ENCODE measurements at places on chromosomes 6 and 20. TPM values are rescaled to one million over a fixed set of nuclear protein-coding genes. Genes with fewer than 3 reads are reported as not detected.
A peak's percentile ranks its signal among the peaks of the same experiment; 100 is the strongest.

Gene SLC4A11
- 0.60 TPM for total RNA-seq

- no peak for DNase-seq
These were observed 2.3 kb downstream of the TFAP2C start for GRCh38 chr20:56631318-56631989.

Gene PRDM1
- total RNA-seq, result 20.1 TPM

Gene SGK2
- 0.27 TPM for total RNA-seq

GRCh38 chr6:42168650-42169049, 4.5 kb upstream of the GUCA1A start:
- DNase-seq, result no peak

DNA sequence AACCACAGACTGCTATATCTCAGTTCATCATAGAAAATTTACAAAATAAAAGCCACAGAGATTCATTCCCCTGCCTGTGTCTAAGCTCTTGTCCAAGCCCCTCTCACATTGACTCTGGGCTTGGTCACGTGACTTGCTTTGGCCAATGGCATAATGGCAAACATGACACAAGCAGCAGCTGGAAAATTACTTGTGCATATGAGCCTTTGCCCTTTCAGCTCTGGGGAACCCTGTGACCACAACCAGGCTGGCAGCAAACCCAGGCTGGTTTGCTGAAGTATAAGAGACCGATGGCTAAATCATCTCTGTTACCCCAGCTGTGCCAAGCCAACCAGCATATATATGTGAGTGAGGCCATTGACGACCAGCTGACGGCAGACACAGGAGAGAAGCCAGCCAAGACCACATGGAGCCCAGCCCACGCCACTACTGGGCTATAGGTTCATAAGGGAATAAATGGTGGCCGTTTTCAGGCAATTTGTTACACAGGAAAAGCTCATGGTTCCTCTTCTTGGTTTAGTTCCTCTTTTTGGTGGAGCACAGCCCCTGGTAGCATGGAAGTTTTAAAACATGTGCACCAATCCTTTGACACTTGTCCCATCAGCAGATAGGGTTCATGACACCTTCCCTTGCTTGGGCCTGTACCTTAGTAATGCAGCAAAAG, 31.8 kb upstream of the RSPO4 start:
- DNase-seq, result peak; percentile 42

GRCh38 chr6:72248621-72249020, 362.3 kb downstream of the RIMS1 start:
- DNase-seq, result no peak

Gene OPRL1
- total RNA-seq, result 0.42 TPM

- no peak for DNase-seq
These were observed 240.5 kb upstream of the PRSS16 start for GRCh38 chr6:27007020-27007419.

DNA sequence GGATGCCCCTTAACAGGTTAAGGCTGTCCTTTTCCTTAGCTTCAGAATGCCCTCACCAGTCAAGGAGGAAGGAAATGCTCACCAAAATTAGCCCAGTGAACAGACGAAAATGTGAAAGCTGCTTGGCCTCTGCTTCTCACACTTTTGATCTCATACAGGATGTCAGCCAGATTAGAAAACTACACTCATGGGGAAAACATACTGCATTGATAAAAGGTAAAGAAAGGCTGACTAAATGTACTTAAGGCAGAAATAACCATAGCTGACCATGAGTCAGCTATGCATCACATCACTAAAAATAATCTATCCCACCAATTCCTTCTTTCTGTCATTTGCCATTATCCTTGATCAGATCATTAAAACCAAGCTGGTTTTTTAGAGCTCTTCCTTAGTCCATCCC, 198.4 kb upstream of the TENT5A start:
- DNase-seq, result no peak

GRCh38 chr6:148144917-148145521, 197.6 kb upstream of the SASH1 start:
- peak; percentile 85 for DNase-seq

DNA sequence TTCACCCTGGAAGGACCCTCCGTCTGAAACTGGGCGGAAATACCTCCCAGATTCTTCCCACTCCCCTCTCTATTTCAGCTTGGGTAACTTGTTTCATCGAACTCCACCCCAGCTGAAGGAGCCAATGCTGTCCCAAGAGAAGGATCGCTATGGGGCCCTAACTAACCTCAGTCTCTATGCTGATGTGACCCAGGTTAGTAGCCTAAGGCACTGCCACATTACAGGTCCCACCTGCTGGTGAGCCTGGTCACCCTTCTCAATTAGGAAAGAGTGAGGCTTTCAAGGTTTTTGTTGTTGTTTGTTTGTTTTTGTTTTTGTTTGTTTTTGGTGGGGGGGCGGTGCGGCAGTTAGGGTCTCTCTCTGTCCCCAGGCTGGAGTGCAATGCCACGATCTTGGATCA, 168.4 kb downstream of the OR2B2 start:
- no peak for DNase-seq
